Stimulated activated CD8-positive, alpha-beta memory T cell treated with anti-CD3 and anti-CD28 coated beads, Interleukin-15, amount 100 ng/mL, for 4 hours (primary cell): ENCODE measurements at places on chromosomes 16 and 17.

- no peak for DNase-seq
These were observed 18.4 kb upstream of the MRPS23 start for GRCh38 chr17:57868007-57868909.

GRCh38 chr16:8644211-8645140 is 23.0 kb downstream of the METTL22 start:
- no peak for DNase-seq

- no peak for DNase-seq
These were observed 486.5 kb downstream of the CDH13 start for GRCh38 chr16:83113317-83113716.

- DNase-seq: no peak
These were observed 10.1 kb downstream of the GFOD2 start for GRCh38 chr16:67709050-67709449.

GRCh38 chr16:22665048-22665797 is 148.7 kb upstream of the HS3ST2 start:
- no peak for DNase-seq

- no peak for DNase-seq
These were observed 20.4 kb upstream of the WDR45B start for GRCh38 chr17:82668631-82669099.

- DNase-seq: no peak
These were observed 138.2 kb upstream of the ERCC4 start for GRCh38 chr16:13781575-13782338.

DNA sequence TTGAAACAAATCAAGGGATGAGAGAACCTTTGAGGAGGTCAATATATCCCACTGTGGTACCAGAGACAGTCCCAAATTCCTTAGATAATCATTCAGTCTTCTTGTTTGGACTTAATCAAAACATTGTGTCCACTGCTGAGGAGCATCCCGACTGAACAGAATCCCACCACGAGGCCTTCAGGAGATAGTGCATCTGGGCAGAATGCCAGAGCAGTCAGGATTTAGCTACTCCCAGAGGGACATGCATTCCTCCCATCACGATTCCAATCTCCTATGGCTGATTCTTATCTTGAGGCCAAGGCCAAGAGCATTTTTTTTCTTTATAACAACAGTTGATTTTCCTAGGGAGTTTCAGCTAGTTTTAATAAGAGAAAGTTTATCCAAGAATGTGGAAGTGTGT is 87.4 kb upstream of the COX10 start:
- no peak for DNase-seq

DNA sequence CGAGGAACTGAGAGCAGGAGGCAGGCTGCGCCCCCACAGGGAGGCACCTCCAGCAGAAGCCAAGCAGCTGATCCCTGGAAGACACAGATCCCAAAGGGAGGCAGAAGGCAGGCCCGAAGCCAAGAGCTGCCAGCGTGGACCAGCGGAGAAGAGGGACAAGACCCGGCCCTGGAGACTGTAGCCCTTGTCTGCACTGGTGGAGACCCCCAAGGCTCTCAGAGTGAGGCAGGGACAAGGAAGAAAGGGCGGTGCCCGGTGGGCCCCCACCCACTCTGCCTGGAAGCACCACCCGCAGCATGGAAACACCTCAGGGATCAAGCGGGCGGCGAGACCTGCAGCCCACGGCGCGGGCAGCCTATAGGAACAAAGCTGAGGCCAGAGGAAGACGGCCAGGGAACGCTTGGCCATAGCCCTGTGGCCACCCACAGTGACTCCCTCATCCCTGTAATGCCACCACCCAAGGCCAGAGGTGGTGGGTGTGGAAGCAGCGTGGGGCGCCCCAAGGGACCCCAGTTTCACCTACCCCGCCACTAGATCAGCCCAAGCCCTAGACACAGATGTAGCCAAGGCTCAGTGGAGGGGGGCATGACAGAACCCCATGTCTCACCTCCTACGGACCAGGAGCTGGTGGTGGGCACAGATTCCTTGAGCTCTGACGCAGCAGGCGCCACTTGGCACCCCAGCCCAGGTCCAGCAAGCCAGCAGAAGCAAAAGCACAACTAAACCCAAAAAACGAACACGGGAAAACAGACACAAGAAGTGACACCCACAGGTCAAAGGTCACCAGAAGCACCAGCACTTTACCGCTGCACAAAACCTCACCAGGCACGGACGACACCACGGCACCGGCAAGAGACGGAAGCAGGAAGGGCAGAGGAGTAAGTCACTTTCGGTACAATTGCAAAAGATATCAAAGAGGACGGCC is 2.9 kb upstream of the SIRT7 start:
- no peak for DNase-seq

GRCh38 chr17:70120425-70120824 is 45.4 kb downstream of the KCNJ16 start:
- DNase-seq: no peak

GRCh38 chr16:31402687-31403086 is 9.6 kb downstream of the ITGAD start:
- no peak for DNase-seq

DNA sequence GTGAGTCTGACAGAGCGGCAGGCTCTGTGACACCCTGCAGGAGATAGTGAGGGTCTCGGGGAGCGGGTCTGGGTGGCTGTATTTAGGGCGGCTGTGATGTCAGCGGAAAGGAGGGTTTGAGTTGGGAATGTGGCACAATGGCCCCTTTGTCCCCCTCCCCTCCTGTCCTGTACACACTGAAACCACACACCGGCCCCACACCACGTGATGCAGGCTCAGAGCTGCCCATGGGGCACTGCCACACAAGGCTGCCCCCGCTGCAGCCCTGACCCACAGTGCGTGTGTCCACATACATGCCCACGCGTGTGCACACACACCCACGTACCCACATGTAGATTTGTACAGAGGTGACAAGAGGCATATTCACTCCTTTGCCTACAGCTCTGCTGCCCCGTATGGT is 15.3 kb downstream of the SGCA start:
- DNase-seq: no peak

DNA sequence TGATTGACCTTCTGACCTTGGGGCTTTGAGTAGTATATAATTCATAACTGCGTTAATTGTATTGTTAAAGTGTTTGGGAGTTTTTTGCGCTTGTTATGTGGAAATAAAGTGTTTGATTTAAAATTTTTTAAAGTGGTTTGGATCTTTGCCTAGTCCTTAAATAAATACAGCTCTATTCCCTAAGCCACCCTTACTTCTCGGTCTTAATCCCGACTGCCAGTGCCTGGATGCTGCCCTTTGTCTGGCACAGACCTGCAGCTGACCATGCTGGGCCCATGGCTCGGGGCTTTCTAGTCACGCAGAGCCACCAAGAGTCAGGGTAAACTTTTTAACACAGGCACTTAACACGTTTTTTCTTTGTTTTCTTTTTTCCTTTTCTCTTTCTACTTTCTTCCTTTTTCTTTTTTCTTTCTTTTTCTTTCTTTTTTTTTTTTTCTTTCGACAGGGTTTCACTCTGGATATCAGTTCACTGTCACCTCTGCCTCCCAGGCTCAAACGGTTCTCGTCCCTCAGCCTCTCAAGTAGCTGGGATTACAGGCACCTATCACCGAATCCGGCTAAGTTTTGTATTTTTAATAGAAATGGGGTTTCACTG is 19.6 kb upstream of the SLC5A11 start:
- no peak for DNase-seq

- DNase-seq: no peak
These were observed 67.1 kb downstream of the ENGASE start for GRCh38 chr17:79141578-79142355.
